HS-5 (cell line): ENCODE measurements at places on chromosomes 3 and 15.

DNA sequence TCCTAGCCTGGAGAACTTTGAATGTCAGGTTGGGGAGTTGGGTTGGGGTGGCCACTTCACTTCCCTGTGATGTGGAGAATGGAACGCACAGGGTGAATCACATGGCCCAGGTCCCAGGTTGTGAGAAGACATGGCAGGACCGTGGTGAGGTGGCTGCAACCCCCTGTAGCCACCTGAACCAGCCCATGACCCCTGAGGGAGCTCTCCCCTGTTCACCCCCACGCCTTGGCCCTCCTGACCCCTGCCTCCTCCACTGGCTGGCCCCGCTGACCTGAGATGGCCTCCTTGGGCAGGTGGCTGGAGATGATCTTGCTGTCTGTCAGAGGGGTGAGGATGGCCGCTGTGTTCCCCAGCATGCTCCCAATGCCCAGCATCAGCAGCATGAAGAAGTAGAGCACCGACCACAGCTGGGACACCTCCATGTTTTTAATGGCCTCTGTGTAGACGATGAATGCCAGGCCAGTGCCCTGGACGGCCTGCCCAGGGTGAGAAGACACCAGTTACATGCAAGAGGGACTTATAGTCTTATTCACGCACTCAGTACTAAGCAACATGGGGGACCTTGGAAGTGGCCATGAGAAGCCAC, 31.0 kb downstream of the SLC6A20 start:
- no peak for DNase-seq

DNA sequence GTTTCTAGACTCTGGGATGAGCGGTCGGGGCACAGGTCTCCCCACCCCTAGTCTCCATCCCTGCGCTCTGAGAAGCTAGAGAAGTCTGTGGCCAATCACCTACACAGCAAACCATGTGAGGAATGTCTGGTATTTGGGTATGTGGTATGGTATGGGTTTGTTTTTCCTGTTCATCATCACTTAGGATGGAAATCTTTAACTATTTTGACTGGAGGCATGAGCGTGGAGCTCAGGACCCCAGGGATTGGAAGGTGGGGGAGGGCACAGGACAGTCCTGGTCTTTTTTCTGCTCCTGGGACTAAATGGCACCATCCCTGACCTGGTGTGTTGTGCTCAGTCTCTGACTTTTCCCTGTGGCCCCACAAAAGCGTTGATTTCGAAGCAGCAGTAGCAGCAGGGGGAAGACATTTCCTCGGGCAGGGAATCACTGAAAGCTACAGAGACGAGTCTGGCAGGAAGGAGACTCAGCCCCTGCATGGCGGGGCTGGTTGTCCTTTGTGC, 191.7 kb upstream of the TPM1 start:
- DNase-seq: peak; percentile 78

GRCh38 chr3:140113996-140114788, 179.2 kb downstream of the CLSTN2 start:
- DNase-seq: no peak

- no peak for DNase-seq
These were observed 1322.7 kb upstream of the ALCAM start for GRCh38 chr3:104044002-104044401.
